ENCODE measurements at places on chromosomes 16 and 17.

GRCh38 chr16:12160249-12160648, 183.7 kb downstream of the SNX29 start:
- no peak for DNase-seq

DNA sequence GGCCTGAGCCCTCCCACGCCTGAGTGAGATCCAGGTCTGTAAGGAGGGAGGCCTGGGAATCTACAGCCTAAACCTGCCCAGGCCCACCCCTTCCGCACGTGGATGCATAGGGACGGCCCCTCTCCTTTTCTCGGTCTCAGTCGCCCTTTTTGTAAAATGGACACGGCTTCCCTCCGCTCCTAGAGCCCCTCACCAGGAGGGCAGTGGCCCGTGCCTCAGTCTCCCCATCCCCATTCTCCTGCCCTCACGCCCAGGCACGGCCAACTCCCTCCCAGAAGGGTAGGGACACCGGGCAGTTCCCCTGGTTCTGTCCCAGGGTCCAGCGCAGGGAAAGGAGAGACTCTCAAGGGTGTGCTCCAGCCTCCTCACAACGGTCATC, 48.1 kb downstream of the WNT3 start:
- no peak for DNase-seq

- DNase-seq: no peak
Observed at GRCh38 chr17:51651513-51652298, 391.4 kb downstream of the UTP18 start.

DNA sequence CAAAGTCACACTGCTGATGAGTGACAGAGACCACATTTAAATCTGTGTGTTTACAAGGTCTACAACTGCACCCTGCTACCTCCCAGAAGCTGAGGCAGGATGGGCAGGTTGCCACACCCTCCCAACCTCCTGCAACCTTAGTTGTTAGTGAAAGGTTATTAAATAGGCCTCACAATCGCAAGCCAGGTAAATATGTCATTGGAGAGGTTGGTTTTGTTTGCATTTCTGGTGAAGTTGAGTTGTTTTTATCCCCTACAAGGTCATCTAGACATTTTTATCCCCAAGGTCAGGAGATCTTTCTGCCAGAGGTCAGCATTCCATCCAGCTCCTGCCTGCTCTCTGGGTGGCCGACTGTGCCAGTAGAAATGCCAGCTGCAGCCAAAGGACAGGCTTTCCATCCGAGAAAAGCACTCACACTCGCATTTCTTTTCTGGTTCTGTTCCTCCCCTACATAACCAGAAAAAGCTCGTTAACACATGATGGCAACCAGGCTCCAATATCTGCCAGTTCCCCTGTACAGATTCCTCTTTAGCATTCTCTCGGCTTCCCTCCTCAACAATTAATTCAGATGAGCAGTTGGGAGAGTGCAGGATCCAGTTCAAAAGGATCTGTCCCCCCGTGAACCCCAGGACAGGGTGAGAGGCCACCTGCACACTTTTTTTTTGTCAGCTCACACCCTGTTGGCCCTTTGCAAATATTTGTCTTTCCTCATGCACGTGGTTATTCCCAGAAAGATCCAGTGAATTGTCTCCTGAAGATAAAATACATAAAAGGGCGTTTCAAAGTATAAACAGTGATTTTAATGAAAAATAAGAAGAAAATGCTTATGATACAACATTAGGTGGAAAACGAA, 562.8 kb downstream of the MAF start:
- no peak for DNase-seq

DNA sequence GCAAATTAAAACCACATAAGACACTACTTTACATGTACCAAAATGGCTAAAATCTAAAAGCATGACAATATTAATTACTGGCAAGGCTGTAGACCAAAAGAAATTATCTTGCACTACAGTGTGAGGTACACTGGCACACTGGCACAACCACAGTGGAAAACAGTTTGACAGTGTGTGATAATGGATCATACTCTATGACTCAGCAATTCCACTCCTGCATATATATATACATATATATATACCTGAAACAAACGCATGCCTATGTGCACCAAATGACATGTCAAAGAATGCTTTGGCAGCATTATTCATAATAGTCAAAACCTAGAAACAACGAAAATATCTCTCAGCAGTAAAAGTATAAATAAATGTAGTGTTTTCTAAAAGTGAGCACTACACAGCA, 4.6 kb upstream of the DYNLRB2 start:
- DNase-seq: no peak

- peak; percentile 92 for DNase-seq
Observed at GRCh38 chr16:66899945-66900710, 18.6 kb downstream of the CDH16 start.

- no peak for DNase-seq
Observed at GRCh38 chr16:89261691-89262563, 44.4 kb downstream of the ZNF778 start.

DNA sequence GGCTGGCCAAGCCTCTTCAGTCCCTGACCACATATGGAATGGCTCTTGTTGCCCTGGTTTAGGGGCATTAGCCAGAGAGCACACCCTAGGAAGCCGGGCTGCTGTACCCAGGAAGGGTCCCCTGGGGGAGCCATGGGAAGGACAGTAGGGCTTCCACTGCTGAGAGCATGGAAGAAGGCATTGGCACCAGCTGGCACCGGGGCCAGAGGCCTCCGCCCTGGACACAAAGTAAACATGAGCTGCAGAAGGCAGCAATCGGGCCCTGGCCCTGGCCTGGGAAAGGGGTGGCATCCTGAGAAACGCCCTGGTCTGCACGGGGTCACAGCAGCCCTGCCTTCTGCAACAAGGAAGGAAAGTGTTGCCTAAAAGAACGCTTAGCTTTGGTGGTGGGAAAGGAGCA, 49.4 kb downstream of the VAC14 start:
- no peak for DNase-seq

DNA sequence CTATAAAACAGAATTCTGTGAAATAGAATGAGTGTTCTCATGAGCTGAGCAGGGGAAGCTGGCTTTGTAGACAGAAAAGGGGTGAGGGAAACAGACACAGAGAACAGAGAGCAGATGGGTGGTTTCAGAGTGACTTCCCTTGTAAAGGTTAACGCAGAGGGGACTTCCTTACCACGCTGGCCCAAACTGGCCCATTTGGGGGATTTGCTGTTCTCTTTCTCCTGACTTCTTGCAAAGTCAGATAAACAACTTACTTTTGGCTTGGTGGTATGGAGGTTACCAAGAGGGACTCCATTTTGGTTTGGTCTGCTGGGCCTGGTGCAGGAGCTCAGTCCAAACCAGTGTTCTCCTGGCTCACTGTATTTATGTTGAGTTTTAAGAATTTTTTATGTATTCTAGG, 48.4 kb downstream of the SEC14L1 start:
- DNase-seq: no peak

DNA sequence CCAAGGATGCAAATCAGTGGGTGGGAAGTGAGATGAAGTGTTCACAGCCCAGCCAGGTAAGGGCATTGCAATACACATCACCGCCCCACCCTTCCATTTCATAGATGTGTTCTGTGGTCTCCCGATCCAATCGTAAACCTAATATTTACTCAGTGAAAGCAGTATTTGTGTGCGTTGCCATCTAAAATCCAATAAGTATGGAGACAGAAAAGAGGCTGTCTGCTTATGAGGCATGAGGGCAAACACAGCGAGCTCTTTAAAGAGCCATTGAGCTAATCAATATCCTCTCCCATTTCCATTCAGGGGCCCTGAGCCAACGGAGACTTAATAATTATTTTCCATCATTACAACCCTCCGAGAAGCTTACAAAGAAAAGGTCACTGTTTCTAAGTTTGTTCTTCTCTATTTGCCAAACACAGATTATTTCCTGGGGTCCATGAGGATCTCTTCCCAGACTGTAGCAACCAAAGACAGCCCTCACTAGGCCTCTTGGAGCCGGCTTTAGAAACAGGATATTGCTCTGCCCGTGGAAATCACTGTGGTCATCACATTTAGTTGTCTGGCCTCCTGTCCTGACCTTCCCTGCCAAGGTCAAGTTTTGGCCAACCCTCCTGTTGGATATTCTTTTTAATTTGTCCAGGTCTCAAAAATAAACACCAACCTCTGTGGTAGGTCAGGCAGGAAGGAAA, 120.1 kb downstream of the SLC39A11 start:
- no peak for DNase-seq

- DNase-seq: no peak
Observed at GRCh38 chr17:35865412-35866340, 3.0 kb downstream of the HEATR9 start.

GRCh38 chr17:49076573-49077384, 55.8 kb upstream of the B4GALNT2 start:
- no peak for DNase-seq

- no peak for DNase-seq
Observed at GRCh38 chr16:56226187-56226586, 34.9 kb downstream of the GNAO1 start.

DNA sequence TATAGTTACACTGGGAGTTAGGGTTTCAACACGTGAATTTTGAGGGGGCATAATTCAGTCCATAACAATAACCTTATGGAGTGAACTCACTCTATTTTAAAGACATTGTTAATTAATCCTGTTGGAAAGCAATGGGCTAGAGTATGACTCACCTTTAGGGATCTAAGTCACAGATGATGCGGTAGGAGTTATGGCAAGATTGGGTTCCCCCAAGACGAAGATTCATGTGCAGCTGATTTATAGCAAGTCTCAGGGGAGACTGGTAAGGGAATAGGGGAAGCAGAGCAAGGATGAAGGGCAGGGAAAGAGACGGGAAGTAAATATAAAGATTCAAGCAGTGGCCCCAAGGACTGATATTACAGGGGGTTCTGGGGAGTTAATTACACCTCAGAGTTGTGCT, 159.6 kb upstream of the DNAH9 start:
- no peak for DNase-seq

GRCh38 chr17:69348429-69348828, 21.5 kb upstream of the ABCA5 start:
- peak; percentile 41 for DNase-seq

GRCh38 chr16:22648141-22648540, 137.4 kb downstream of the NPIPB5 start:
- DNase-seq: no peak

DNA sequence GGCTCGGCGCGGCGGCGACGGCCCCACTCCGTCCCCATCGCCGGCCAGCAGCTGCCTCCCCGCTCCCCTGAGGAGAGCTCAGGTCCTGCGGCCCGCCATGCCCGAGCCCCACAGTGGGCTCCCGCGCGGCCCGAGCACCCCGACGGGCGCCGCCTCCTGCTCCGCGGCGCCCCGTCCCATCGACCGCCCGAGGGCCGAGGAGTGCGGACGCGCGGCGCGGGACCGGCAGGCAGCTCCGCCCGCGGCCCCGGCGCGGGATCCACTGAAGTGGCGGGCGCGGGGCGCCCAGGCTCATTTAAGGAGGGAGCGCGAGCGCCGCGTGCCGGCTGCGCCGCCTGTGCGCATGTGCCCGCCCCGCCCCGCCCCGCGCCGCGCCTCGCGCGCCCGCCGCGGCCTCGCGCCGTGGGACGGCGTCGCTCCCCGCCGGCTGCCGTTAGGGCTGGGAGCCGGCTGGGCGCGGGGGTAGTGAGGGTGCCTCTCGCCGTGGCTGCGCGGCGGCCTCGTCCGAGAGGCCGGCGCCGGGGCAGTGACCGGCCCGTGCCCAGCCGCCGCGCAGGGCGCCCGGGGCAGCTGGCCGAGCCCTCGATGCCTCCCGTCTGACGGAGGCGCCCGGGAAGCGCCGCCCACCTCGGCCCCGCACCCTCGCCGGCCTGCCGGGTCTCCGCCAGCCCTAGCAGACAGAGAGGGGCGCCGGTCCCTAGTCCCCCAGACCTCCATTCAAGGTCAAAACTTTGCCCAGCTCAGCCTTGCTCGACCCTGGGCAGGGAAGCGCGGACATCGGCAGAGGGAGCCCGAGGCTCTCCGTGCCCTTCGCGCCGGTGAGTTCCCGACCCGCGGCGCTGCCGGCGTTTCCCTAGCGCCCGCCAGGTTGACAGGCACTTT, at the start of gene NETO2:
Gene NETO2 (minus strand): TSS at position 269 of the 882 bp plus-strand sequence. CDS start 333 bp downstream, outside the sequence.
- peak; percentile 78 for DNase-seq

DNA sequence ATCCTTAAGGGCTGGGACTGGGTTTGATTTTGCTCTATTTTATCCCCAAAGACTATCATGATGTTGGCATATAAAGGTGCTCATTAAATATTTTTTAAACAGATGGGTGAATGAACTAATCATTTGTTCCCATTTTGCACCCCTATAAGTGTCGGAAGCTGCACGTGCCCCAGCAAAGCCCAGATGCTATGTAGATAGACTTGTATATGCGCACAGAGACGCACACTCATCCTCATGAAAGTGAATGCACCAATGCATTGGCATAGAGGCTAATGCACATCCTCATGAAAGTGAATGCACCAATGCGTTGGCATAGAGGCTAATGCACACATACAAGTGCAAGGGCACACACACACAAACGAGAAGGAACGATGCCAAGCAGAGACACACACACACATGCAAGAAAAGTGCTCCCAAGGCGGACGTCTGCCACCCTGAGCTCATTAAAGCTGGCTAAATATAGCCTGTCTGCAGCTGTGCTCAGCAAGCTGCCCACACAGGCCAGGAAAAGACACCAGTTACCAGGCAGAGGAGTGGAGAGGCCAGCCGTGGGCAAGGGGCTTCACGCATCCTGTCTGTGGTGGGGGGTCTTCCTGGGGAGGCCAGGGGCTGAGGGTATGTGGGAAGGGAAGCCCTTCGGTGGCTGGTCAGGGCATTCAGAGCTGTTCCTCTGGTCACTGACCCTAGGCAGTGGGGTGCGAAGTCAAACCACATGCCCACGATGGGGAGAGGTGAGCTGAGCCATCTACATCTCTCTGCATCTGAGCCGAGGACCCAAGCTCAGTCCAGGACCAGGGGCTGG, 52.6 kb downstream of the PIMREG start:
- DNase-seq: no peak

DNA sequence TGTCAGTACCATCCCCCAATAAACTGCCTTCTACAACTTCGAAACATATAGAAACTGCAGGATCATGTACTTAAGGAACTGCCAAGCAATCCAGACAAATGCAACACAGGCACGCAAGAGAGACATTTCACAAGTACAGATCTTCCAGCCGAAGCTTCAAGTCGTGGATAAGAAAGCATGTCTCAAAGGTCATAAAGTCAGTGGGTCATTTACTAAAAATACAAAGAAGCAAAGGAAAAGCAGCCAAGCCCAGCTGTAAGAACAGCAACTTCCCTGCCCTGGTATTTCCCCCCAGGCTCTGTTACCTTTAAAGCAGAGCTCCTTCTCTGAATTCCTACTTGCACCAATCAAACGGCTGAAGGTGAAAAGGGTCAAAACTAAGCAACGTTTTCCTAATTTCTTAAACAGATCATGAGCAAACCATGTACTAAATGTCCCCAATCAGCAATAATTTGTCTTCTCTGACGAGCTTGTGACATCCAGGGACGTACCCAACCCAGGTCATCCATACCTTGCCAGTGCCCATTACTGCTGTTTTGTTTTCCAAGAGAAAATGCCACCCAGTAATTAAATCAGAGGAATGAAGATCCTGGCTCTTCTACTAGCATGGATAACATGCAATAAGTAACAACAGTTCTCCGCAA, 1.7 kb downstream of the AKTIP start:
- DNase-seq: peak; percentile 43

DNA sequence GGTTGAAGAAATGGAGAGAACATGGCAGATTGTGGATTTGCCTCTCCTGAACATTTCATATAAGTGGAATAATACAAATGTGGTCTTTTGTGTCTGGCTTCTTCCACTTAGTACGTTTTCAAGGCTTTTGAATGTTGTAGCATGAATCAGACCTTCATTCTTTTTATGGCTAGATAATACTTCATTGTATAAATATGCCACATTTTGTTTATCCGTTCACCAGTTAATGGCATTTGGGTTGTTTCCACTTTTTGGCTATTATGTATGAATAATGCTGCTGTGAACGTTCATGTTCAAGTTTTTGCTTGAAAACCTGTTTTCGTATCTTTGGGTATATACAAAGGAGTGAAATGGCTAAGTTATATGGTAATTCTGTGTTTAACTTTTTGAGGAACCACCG, 130.4 kb downstream of the TANC2 start:
- no peak for DNase-seq
